Memory B cell (primary cell): ENCODE measurements at places on chromosomes 16 and 17.

DNA sequence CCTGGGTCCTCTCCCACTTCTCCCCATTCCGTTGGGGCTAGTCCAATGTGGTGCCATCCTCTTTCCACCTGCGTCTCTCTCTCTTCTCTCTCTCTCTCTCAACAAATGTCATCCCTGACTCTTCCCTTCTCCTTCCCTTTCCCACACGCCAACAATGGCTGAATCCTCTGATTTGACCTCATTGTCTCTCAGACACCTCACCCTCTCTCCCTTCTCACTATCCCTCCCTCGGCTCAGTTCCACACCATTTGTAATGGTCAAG lies 628 bp upstream of the ZNF18 start:
- DNase-seq: no peak

DNA sequence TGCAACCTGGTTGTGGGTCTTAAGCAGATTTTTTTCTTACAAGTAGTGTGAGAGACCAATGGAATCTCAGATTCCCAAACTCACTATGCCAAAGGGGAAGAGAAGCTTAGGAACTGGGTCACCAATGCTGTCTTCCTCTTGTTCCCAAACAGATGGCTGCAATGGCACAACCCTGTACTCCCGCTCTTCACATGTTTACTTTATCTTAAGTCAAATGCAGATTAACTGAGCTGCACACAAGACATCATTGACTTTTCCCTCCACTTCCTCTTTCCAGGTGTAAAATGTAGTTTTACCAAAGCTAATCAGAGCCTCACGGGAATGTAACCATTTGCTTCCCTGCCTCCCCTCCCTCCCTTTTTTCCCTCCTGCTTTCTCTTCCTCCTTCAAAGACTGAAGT lies 14.4 kb upstream of the CD300E start:
- no peak for DNase-seq

- DNase-seq: no peak
Observed at GRCh38 chr16:87344165-87344930, 27.2 kb upstream of the C16orf95 start.

GRCh38 chr17:37643869-37644268 lies 623 bp upstream of the DDX52 start:
- DNase-seq: no peak

DNA sequence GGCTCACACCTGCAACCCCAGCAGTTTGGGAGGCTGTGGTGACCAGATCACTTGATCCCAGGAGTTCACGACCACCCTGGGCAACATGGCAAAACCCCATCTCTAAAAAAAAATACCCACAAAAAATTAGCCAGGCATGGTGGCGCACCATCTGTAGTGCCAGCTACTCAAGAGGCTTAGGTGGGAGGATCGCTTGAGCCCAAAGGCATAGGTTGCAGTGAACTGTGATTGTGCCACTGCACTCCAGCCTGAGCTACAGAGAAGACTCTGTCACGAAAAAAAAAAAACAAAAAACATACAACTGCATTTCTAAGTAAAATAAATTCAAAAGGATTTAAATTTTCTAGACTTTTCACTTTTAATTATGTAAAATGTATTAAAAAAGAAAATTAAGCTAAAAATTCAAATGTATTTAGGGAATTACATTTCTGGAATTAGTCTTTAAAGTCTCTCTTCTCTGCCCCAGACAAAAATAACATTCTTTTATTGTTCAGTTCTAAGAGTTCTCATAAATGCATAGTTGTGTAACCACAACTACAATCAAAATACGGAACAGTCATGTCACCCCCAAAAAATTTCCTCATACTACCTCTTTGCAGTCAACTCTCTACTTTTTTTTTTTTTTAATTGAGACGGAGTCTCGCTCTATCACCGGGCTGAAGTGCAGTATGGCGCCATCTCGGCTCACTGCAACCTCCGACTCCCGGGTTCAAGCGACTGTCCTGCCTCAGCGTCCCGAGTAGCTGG lies 14.1 kb downstream of the FAM222B start:
- no peak for DNase-seq

GRCh38 chr17:29570521-29570920 lies 2.0 kb downstream of the TP53I13 start:
- DNase-seq: no peak
